ENCODE measurements at places on chromosomes 6 and 20.
A peak's percentile ranks its signal among the peaks of the same experiment; 100 is the strongest.

DNA sequence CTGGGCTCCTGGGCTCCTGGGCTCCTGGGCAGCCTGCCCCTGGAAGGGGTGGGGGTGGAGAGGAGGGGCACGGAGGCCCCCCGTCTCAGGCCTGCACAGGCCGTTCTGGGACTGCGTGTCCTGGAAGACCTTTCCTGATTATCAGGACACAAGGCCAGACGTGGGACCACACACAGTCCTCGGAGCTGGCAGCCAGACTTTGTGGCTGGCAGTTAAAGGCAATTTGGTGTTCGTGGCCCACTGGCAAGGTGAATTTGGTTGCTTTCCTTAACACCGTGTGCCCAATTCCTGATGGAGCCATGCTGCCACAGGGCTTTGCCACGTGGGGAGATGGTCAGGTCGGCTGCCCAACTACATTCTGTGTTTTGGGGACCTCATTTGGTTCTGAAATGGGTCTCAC lies 113.5 kb downstream of the SMOC2 start:
- no peak for DNase-seq

DNA sequence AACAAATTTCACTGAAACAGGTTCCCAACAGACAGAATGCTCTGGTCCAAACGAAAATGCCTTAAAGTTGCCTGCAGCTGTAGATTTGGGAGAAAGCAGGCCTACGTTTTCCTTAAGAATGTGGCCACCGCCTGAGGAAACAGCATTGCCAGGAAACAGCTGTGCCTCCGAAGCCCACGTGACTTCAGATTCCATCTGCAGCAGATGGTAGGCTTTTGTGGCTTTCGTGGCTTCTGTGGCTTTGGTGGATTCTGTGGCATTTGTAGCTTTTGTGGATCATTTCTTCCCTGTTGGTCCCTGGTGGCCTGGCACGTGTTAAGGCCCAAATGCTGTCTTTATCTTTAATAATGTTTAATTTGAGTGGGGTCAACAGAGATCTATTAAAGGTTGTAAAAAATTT lies 222.9 kb downstream of the TTLL2 start:
- no peak for DNase-seq

GRCh38 chr6:8100159-8100854 lies 2.0 kb downstream of the EEF1E1 start:
- DNase-seq = no peak

DNA sequence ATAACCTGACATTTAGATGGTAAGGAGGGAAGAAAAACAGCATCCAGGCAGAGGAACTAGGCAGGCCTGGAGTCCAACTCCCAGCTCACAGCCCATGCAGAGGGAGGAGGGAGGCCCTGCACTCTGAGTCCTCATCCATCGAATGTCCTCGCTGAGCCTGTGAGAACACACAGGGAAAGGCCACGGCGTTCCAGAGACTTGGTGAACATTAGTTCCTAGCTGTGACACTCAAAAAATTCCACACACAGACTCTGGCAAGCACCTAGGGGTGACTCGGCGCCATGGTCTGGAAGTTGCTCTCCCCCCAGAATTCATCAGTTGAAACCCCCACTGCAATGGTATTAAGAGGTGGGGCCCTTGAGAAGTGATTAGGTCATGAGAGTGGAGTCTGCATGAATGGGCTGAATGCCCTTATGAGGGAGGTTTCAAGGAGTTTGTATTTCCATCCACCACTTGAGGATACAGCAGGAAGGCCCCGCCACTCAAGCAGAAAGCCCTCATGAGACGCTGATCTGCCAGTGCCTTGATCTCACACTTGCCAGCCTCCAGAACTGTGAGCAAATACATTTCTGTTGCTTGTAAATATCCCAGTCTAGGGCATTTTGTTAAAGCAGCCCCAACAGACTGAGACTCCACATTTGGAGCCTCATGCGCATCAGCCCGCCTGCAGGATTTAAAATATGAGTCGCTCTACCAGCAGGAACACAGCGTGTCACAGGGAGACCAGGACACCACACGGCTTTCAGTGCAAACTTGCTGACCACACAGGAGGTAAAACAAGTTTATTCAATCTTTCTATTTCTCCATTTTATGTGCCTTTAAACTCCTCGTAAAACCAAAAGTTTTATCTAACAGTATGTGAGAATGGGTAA lies 73.9 kb downstream of the WDR27 start:
- no peak for DNase-seq

GRCh38 chr6:155314773-155315515 lies 660 bp upstream of the TFB1M start:
- DNase-seq = peak; percentile 75

- no peak for DNase-seq
These were observed 90.0 kb downstream of the CENPW start for GRCh38 chr6:126429866-126430265.

DNA sequence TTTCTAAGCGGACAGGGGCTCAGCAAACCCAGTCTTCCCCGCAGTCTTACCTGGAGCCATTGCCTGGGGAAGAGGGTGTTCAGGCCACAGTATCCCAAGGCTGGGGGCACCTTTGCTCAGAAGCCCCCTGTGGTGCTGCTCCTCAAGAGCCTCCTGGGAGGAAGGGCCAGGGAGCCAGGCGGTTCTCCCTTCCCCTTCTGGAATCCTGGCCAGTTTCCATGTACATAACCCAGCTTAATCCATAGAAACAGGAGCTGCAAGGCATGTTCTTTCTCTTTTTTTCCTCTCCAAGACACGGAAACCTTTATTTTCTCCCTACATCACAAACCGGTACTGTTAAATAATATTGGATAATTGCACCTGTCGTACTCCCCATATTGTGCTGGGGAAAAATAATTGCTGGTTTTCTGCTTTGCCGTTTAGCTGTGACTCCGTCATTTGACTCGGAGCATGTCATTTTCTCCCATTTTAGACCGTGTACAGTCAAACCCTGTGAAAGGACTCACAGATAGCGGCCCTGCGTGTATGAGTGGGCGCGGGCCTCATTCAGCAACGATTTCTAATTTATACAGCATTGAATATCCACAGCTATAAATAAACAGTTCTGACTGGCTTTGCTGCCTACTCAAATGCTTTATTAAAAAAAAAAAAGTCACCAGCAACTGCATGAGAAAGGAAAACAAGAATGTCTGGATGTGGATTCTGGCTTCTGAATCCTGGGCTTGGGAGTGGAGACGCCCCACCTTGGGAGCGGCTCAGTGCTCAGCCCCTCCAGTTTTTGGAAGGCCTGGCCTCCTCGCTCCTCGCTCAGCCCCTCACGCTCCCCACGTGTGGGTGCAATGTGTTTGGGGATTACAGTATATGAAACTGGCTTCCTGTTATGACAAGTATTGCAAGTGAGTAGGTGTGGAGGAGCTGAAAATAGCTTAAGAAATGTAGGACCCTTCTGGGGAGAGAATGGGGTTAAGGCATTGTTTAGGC lies 67.3 kb downstream of the ADTRP start:
- no peak for DNase-seq

- DNase-seq = no peak
These were observed 42.6 kb downstream of the PRKN start for GRCh38 chr6:162684961-162685360.

DNA sequence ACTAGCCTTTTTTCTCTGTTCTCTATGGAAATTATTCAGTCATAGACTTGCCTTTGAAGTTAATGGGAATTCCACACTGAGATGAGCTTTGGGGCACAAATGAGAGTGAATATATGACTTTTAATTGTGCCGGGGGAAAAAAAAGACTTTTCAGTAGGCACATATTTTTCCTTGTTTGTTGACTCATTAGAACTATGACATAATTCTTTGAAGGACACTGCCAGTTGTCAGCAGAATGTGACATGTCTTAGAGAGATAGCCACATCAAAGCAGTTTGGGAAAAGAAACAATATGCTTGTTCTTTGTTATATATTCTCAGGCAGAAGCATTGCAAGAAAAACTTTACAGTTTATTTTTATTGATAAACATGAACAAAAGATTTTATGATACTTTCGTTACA lies 138.3 kb downstream of the COL9A1 start:
- DNase-seq = no peak

GRCh38 chr20:43722153-43722505 lies 4.7 kb downstream of the GTSF1L start:
- DNase-seq = no peak

GRCh38 chr6:39037707-39038106 lies 10.9 kb upstream of the GLP1R start:
- DNase-seq = peak; percentile 16

DNA sequence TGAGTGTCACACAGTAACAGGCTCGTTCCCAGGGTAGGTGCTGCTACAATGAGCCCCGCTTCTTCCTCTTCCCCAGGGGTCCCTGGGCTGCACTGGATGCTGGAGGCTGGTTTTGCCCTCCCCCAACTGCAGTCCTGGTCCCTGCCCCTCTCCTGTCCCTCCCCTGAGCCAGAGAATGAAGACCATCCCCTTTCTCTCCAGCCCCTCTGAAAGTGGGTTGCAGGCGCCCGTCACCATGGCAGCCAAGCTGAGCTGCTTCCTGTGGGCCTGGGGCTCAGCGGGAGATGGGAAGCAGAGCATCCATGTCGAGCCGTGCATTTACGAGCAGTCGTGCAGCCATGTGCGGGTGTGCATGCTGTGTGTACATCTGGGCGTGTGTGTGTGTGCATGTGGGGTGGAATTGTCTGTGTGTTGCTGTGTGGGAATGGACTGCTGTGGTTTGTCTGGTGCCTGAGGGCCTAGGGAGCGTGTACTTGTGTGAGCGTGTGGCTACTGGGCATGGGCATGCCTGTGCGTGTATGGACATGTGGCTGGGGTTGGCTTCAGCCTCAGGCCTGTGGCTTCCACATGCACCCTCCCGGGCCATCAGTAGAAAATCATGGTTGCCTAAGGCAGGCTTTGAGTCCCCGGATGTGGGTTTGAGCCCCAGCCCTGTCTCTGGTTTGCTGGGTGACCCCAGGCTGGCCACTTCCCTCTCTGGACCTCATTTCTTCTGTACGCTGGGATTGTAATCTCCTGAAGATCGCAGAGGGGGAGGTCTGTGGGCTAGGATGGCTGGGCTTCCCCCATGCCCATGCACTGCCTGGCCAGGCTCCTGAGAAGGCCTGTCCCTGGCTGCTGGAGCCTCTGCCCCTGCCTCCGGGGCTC lies 48.8 kb downstream of the SRC start:
- DNase-seq = peak; percentile 36

GRCh38 chr6:218153-219018 lies 73.9 kb upstream of the DUSP22 start:
- no peak for DNase-seq

- DNase-seq = no peak
These were observed 291.8 kb downstream of the FOXC1 start for GRCh38 chr6:1901556-1901955.

DNA sequence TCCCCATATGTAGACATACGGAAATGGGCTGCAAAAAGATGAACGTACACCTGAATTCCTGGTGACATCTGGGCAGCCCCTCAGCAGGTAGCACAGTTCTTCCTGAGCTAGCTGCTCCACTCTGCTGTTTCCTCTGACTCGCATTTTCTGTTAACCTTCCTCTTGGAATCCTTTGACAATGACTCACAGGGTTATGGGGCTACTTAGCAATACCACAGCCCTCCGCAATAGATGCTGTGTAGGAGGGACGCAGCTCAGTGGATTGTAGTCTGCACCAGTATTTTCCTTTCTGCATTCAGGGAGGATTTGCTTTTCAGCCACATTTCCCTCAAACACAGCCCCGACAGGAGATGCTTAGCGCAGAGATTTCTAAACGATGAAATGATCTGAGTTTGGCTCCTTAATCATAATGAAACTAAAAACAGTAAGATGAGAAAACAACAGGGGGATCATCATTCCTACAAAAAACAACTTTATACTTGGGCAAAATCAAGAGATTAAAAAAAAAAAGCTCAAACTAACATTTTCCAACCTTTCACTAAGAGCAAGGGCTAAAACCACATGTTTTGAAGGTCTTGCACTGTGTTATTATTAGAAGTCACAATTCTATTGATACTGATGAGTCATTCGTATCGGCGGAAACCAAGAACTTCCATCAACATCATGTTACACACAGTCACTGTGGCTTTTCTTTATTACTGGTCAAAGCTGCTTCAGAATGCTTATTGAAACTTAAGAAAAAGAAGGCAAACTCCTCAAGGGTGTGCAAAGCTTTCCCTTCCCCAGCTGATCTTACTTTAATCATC lies 12.2 kb downstream of the BACH2 start:
- DNase-seq = no peak

DNA sequence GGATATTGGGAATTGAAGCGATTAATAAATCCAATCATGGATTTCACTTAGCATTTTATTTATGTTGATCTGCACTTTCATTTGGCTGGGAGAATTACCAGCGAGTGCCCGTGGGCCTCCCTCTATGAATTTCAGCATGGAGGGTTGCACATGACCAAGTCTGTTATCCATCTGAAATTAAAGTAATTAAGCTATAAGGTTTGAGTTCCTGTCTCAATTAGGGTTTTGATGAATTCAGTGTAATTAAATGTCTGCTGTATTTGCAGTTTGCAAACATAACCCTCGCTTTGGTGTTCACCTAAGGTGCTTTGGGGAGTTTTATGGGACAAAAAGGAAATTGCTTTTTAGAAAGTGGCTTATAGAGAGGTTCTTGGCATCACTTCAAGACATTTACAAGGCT lies 169.8 kb upstream of the RIN2 start:
- no peak for DNase-seq

DNA sequence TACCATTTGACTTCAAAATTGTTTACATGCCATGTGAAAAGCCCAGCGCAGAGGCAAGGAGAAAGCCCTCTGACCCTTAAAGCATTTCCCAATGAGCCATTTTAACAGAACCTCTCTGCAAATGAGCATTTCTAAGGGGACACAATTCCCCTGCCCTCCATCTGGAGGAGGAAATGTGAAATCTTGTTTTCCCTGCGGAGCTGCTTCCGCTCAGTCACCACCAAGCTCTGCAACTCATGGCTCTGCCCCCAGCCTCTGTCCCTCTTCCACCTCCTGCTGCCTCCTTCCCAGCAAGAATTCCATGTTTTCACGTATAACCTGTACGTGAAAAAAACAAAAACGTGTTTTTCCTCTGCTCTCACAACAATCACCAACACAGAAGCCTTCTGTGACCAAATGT lies 12.3 kb downstream of the RIN2 start:
- no peak for DNase-seq
